Stimulated activated naive B cell treated with anti-CD40 and anti-IgM and Interleukin-4, amounts not matched to agents 10 μg/mL and 1 μg/mL and 100 μg/mL, for 72 hours (primary cell): ENCODE measurements at places on chromosomes 16 and 17.
A peak's percentile ranks its signal among the peaks of the same experiment; 100 is the strongest.

DNA sequence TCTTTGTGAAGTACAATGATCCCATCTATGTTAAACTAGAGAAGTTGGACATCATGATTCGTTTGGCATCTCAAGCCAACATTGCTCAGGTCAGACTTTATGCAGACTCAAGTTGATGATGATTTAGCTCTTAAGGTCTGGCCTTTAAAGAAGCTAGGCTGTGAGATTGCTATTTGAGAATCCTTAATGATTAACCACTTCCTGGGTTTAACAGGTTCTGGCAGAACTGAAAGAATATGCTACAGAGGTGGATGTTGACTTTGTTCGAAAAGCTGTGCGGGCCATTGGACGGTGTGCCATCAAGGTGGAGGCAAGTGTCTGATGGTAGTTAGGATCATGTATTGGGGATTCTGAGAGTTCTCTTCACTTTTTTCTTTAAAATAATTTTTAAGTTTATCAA lies 40.3 kb downstream of the AP2B1 start:
- H3K36me3 ChIP-seq = peaks cover 56% of the 10 kb centered on the region
- H3K27ac ChIP-seq = no peak overlapping the region
- no peak overlapping the region for H3K4me3 ChIP-seq
- H3K27me3 ChIP-seq = no peaks in the 10 kb centered on the region
- H3K4me1 ChIP-seq = peaks cover 15% of the 10 kb centered on the region

GRCh38 chr16:25011891-25012514 lies 3.2 kb downstream of the ARHGAP17 start:
- peaks cover 52% of the 10 kb centered on the region for H3K36me3 ChIP-seq
- H3K27ac ChIP-seq = peak overlapping the region; percentile 88
- peak overlapping the region; percentile 94 for H3K4me3 ChIP-seq
- no peak for DNase-seq
- peaks cover 55% of the 10 kb centered on the region for H3K4me1 ChIP-seq

DNA sequence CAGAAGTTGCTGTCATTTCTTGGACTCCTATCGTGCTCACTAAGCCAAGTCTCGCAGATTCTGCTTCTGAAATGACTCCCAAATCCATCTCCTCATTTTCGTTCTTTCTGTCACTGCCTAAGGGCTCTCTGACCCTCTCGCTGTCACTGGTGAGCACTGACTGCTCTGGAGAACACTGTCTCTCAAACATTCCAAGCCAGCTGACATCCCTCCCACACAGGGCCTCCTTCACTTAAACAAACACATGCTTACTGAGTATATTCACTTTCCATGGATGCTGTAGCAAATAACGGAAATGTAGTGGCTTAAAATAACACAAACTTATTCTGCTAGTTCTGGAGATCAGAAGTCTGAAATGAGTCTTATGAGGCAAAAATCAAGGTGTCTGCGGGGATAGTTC lies 18.8 kb downstream of the CACNG1 start:
- H3K4me3 ChIP-seq = no peak overlapping the region
- peaks cover 36% of the 10 kb centered on the region for H3K36me3 ChIP-seq
- H3K27me3 ChIP-seq = no peaks in the 10 kb centered on the region

DNA sequence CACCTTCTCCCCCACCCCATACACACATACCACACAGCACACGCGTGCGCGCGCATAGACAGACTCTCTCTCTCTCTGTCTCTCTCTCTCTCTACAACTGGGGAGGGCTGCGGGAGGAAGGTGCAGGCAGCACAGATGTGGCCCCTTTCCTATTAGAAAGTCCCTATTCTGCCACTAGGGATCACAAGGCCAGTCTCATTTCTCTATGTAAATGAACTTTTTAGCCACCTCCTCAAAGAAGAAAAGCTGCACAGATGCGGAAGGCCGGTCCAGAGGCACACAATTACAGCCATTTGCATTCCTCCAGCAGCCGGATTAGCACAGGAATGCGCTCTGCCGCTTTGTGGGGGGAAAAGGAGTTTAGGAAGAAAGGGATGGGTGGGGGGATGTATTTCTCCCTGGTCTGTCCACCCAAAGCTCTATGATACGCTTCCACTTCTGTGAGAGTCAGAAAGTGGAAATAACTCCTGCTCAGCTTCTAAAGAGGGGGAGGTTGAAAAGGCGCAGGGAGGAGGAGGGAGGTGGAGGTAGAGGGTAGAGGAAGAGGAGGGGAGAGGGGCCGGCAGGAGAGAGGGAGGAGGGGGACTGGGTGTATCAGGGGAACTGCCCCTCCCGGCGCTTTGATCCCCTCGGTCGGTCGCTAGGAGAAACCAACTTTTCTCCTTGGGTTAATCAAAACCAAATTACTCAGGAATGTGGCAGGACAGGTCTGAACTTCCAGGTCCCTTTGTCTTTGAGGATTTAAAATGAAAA lies 11.7 kb downstream of the ZFHX3 start:
- H3K36me3 ChIP-seq = no peaks in the 10 kb centered on the region
- peak overlapping the region; percentile 79 for H3K27ac ChIP-seq
- peaks cover 67% of the 10 kb centered on the region for H3K4me1 ChIP-seq
- DNase-seq = peak; percentile 50

GRCh38 chr17:14361945-14362508 lies 61.1 kb downstream of the HS3ST3B1 start:
- H3K36me3 ChIP-seq = no peaks in the 10 kb centered on the region
- DNase-seq = no peak
- no peak overlapping the region for H3K4me3 ChIP-seq
- no peak overlapping the region for H3K27ac ChIP-seq
- H3K27me3 ChIP-seq = peaks cover 5% of the 10 kb centered on the region
